Stimulated activated naive CD4-positive, alpha-beta T cell treated with Interleukin-2 at 50 U/mL for 16 hours (primary cell): ENCODE measurements at places on chromosomes 2 and 18.

DNA sequence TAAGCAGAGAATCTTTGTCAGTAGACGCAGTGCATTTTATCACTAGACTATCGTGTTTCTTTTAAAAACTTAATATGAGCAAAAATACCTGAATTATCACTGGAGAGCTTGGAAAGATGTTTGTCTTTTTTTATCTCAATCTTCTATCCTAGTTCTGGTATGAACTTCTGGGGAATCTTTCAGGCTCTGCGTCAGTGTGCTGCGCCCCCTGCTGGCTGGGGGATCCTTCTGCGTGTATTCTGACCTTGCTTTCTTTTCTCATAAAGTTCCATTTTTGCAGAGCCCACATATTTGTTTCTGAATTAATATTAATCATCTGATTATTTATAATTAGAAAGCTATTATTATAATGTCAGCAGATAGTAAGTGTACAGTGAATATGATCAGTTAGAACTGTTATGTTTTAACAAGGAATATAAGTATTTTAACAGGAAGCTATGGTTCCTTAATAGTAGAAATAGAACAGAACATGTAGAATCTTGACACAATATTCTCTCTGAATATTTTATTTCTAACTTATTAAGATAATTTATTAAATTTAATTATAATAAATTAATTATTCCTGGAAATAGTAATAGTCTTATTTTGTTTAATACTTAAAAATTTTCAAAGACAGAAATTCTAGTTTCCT lies 945.0 kb upstream of the CRIM1 start:
- DNase-seq = peak; percentile 20

- no peak for DNase-seq
Measured at GRCh38 chr2:33086400-33087015, 139.8 kb downstream of the LTBP1 start.

- peak; percentile 6 for DNase-seq
Measured at GRCh38 chr2:85066874-85067351, 66.3 kb upstream of the TCF7L1 start.

DNA sequence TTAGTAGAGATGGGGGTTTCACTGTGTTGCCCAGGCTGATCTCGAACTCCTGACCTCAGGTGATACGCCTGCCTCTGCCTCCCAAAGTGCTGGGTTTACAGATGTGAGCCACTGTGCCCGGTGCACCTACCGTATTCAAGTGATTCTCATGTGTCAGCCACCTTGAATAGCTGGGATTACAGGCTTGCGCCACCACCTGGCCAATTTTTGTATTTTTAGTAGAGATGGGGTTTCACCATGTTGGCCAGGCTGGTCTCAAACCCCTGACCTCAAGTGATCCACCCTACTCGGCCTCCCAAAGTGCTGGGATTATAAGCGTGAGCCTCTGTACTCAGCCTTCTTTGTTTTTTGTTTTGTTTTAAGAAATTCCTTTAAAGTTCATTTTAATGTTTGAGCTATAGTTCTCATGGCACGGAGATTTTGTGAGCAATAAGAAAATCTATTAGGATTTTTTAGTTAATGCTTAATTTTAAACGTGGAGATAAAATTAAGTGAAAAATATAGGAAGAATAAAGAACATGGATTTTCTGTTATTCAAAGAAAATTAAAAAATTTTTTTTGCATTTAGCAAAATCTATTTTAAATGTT lies 242.6 kb downstream of the PHLPP1 start:
- DNase-seq = peak; percentile 27

DNA sequence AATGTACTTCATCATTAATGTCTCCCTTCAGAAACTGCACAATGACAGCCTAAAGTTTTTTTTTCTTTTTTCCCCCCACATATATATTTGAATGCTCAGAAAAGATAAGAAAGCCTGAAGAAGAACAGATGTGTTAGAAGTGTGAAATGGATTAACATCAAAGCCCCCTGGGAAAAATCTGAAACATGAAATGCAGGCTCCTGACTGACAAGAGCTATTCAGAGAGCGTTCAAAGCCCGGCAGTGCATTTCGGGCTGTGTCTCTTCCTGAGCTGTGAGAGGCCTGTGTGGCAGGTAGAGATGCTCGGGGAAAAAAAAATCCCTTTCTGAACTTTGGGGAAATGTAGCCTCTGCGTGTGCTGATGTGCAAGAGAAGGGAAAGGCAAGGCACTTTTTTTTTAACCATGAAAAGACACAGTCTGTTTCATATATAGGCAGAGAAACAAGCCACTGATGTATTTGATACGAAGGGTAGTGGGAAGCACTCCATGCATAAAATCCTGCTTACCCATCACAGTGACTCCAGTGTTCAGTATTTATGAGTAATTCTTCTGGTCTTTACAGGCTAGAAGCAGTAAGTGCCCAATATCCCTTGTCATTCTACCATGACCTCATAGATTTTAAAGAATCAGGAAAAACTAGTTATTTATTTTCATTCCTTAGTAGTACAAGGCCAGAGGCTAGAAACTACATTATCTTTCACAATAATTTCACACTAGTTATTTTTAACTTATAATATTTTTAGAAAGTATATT lies 1574.2 kb upstream of the PIK3C3 start:
- DNase-seq = no peak

DNA sequence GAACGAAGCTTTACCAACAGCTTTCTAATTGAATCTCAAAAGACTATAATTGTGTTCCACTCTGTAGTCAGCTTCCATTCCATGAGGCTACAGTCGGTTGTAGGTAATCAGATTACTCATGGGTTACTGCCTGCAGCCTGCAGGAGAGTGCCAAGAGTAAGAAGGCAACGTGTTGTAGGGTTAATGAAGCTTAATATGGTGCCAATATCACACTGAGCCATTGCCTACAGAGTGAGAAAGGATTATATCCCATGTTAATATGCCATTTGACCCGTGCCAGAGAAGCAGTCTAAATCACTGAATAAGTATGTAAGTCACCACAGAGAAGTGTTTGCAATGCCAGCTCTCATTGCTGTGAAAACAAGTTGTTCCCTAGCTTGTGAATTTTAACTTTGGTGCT lies 734.5 kb upstream of the ACVR2A start:
- no peak for DNase-seq

DNA sequence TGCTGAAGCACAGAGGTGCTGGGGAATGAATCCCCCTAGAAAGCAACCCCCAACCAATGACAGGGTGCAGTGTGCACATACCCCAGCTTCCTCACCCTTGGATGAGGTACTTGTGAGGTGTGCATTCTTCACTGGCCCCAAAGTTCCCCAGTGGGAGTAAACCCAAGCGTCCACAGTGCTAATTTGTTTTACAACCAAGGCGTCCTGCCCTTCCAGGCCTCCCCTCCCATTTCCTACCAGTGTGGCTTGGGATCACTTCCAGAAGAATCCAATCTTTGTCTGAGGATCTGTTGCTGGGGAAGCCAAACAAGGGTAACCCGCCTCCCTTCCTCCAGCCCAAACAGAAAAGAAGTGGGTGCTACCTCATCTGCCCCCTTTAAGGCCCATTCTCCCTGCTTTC lies 40.3 kb upstream of the TEX51 start:
- no peak for DNase-seq

GRCh38 chr2:20661421-20662307 lies 5.3 kb upstream of the GDF7 start:
- DNase-seq = peak; percentile 29

DNA sequence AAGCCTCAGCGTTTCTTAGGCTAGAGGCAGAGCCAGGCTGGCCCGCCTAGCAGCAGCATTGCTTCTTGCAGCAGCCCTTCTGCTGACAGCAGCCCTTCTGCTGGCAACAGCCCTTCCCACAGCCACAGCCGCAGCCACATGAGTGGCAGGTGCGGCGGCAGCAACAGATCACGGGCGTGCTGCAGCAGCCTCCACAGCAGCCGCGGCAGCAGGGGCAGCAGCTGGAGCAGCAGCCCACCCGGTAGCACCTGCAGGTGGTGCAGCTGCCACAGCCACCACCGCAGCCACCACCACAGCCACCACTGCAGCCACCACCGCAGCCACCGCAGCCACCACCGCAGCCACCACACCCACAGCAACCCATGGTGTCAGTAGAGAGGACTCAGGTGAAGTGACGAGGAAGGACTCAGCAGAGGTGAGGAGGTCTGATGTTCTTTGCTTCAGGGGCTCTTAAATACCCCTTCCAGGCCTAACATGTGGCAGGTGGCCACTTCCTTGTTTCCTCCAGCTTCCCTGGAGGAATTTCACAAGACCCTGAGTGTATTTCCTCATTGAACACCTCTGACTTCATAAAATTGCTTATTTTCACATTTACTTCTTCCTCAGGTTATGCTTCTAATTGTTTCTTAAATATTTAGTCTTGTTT lies at the start of gene SCYGR6:
TSS of gene SCYGR6 (minus strand) at position 364 of the 646 bp plus-strand sequence. CDS start at position 364, 0 bp downstream.
- DNase-seq = no peak

- no peak for DNase-seq
Measured at GRCh38 chr2:240705204-240705791, 13.6 kb downstream of the AQP12A start.

GRCh38 chr18:75054611-75055010 lies 154.3 kb downstream of the PTGR3 start:
- no peak for DNase-seq

DNA sequence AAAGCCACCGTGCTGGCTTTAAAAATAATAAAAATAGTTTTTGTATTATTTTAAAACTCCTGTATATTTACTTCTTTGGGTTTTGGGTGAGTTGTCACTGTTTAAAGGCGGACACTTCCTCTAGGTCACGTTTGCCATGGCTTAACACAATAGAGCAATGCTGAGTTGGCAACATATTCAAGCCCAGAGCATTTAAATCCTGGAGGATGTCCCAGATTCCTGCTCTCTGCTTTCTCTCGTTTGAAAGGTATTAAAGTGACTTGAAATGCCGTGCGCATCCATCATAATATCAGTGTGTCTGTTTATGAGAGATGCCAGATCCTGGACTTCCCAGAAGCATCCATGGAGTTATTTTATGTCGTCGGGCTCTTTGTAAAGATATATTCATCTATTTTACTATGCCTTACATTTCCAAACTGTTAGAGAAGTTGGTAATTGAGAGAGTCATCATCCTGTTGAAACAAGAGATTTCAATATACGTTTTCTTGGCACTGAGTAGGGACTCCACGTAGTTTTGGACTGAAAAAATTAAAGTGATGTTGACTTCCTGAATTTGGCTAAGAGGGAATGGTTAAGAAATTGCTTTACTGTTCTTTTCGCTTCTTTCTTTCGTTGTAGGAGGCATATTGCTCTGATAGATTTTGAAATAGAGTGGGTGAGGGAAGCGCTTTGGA lies 150.6 kb downstream of the ZNF236 start:
- no peak for DNase-seq

DNA sequence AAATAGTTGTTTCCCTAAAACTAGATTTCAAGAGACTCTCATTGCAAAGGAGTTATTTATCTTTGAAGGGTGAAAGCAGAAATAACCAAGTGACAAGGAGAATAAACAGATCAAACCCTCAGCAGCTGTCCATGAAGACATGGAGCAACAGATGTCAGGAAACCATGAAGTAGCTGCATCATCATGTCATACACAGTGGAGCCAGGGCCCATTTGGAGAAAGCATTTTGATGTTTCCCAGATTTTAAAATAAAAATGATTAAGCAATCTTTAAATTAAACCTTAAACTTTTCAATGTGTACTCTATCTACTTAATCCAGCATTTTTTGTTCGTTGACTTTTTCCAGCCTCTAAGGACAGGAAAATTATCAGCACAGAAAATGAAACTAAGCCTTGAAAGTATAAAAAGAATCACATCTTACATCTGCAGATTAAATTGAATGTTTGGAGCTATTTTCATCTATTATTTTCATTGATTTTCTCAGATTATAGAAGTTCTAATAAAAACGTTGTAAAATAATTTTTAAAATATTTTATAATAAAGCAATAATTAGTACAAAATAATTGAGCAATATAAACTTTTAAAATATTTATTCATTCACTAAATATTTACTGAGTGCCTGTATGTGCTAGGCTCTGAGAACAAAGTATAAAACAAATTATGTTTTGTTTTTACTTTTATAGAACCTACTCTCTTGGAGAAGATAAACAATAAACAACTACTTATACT lies 860.1 kb downstream of the BCL11A start:
- DNase-seq = no peak

DNA sequence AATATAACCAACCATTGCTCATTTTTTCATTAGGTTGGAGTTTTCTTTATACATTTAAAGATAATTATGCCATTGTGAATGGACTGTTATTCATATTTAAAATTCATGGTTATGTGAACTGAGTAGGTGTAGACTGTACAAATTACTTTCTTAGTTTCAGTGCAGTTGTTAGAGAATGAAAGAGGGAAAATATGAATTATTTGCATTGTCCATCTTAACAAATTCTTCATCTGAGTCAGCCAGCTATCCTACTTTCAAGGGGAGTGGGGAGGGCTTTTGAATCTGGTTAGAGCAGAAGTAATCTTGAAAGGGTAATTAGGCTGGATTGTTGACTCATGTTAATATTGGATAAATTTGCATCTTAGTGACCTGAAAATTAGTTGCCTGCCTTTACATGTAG lies 212.0 kb downstream of the MCFD2 start:
- DNase-seq = no peak

- DNase-seq = no peak
Measured at GRCh38 chr2:108641756-108642155, 77.5 kb upstream of the RANBP2 start.

GRCh38 chr18:63095768-63096167 lies 223.8 kb downstream of the BCL2 start:
- DNase-seq = no peak

- peak; percentile 56 for DNase-seq
Measured at GRCh38 chr2:25790074-25790790, 88.1 kb downstream of the ASXL2 start.

GRCh38 chr18:12726331-12726730 lies 23.5 kb downstream of the PSMG2 start:
- no peak for DNase-seq

DNA sequence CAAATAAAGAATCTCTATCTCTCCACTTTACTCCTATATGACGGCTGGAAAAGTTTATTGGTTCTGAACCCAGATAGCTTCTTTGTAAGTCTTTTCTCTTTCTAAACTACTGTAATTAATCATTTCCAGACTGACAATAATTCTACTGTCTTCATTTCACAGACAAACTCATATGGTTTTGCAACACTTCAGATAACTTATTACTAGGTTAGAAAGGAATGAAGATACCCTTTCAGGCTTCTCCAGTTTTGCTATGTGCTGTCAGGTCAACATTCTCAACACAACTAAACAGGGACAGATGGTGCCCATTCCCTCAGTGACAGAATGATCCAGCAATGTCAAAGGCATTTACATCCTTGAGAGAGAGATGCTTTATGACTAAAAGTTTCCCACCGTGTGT lies 198.5 kb upstream of the ITGA4 start:
- DNase-seq = no peak

GRCh38 chr2:112959109-112959812 lies 18.5 kb upstream of the IL36G start:
- DNase-seq = no peak

GRCh38 chr2:216920937-216921456 lies 61.1 kb upstream of the TNP1 start:
- no peak for DNase-seq

DNA sequence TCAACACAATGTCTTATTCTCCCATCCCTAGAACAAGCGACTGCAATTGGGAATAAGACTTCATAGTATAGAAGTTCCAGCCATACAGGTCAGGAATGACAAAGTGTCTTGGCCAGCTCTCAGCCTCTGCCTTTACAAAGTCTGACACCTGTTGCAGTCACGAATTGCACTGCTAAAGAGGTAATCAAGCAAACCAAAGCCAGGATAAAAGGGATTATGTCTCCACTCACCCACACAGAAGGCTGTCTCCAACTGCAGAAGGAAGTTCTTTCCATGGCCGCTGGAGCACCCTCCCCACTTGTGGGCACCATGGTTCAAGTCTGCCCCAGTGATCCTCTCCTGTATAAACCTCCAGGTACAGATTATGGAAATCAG lies 114.8 kb upstream of the PKDCC start:
- no peak for DNase-seq

GRCh38 chr2:231571661-231572191 lies 20.9 kb upstream of the TEX44 start:
- no peak for DNase-seq
